ENCODE measurements at places on chromosomes 13 and 19.

DNA sequence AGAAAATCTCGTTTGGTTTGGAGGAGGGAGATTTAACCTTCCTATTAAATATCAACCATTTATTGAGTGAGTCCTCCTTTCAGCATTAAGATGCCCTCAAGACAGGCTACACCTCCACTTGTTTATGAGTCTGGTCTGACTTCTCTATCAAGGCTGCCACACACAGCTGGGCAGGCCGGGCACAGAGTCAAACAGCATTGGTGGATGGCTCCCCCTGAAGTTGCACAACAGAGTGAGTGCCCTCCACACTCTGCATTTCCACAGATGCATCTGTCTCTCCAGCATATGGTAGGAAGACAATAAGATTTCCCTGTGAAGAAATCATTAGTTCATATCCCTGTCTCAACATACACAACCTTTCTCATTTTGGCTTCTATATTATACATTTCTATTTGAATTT lies 31.4 kb downstream of the PHF11 start:
- no peak for DNase-seq

- no peak for DNase-seq
Observed at GRCh38 chr19:38061294-38061693, 154.3 kb downstream of the SIPA1L3 start.

DNA sequence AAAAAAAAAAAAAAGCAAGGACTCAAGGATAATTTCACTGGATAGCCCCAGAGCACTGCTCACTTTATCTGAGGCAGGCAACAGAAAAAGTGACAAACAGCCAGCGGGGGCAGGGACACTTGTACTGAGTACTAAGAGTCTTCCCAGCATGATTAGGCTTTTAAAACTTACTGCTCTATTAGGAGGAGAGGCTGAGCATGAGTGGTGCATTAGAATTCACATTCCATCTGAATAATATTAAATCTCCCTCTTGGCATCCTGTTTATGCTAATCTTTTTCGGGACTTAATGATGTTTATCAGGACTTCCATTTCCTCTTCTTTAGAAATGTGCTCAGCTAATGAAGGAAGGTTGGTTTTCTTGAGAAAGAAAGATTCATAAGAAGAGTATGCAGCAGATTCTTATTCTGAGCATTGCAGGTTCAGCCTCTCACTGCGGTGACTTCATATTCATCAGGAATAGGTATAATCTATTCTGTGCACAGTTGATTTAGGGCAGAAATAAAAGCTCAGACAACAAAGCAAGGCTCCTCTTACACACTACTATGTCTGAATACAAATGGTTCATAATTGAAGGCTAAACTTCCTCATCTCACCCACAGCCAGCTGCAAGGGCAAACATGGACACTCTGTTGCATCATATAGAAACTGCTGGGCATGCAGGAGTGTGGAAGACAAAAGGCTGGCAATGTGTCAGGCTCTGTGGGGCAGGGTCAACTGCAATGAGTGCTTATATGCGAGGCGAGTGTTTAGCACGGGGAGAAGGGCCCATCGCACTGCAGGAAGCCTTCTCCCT lies 107.0 kb downstream of the KL start:
- no peak for DNase-seq

DNA sequence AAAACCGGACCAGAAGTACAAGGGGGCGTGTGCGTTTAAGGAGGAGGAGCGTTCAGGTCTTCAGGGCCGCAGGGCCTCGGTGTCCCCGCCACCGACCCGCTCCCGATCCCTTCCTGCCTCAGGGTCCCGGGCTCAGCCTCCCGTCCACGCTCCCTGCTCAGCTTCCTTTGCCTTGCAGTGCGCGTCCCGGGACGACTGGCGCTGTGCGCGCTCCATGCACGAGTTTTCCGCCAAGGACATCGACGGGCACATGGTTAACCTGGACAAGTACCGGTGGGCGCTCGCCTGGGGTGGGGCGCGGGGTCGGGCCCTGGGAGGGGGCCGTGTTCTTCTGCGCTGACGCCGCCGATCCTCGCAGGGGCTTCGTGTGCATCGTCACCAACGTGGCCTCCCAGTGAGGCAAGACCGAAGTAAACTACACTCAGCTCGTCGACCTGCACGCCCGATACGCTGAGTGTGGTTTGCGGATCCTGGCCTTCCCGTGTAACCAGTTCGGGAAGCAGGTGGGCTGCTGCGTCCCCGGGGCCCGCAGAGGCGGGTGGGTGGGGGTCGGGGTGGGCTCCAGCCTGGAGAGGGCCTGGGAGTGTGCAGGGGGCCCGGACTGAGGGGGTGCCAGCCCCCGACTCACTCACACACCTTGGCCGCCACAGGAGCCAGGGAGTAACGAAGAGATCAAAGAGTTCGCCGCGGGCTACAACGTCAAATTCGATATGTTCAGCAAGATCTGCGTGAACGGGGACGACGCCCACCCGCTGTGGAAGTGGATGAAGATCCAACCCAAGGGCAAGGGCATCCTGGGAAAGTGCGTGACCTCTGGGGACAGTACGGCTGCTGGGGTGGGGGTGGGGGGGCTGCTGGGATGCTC lies 1.4 kb downstream of the GPX4 start:
- DNase-seq = no peak

- DNase-seq = no peak
Observed at GRCh38 chr19:17618936-17619335, 63.5 kb downstream of the COLGALT1 start.

DNA sequence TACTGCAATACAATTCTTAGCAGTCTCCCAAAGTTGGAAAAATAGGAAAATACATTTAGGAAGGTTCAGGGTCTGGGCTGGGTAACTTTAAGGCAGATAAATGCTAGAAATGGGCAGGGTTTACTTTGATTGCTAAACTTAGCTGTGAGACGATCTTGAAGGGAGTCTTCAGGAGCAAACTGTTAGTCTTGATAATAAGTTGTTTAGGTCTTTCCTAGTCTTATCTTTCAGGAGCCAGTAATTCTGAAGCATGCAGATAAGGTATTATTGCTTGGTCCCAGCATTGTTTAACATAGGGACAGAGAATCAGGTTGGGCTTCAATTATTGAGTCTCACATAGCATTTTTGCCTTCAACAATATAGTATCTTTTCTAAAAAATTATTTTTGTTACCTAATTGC lies 262.4 kb upstream of the MIR17HG start:
- DNase-seq = no peak

GRCh38 chr19:51740356-51740755 lies 11.3 kb downstream of the FPR1 start:
- DNase-seq = no peak

DNA sequence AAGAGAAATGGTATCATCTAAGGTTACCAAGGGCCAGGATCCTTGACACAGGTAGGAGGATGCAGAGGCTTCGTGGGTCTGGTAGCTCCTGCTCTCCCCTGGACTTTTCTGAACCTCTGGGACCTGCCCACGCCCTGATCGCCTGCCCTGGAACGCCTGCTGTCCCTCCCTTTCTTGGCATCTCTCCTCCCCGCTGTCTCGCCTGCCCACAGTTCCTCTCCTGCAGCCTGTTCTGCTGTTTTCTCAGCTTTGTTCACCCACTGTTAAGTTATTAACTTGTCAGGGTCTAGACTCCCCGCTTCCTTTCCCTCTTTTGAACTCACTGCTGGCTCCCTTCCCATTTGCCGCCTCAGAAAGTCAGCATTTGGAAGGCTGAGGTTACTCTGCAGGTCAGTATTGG lies 19.8 kb downstream of the SERP2 start:
- no peak for DNase-seq

DNA sequence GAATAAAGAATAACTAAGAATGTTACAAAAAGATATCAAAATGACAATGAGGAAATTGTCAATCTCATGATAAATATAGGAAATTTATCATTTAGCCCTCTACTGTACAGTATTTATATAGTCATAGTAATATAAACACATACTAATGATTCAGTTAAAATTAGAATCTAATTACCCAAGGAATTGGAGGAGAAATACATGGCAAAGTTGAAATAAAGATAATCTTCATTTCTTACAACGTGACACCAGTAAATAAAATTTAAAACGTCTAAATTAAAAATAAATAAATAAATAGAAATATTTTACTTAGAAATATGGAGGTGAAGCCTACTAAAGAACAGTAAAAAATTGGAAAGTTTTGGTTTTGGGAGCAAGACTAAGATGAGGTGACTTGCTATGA lies 2163.1 kb upstream of the PCDH20 start:
- no peak for DNase-seq

- no peak for DNase-seq
Observed at GRCh38 chr13:21690955-21691354, 20.1 kb downstream of the FGF9 start.

DNA sequence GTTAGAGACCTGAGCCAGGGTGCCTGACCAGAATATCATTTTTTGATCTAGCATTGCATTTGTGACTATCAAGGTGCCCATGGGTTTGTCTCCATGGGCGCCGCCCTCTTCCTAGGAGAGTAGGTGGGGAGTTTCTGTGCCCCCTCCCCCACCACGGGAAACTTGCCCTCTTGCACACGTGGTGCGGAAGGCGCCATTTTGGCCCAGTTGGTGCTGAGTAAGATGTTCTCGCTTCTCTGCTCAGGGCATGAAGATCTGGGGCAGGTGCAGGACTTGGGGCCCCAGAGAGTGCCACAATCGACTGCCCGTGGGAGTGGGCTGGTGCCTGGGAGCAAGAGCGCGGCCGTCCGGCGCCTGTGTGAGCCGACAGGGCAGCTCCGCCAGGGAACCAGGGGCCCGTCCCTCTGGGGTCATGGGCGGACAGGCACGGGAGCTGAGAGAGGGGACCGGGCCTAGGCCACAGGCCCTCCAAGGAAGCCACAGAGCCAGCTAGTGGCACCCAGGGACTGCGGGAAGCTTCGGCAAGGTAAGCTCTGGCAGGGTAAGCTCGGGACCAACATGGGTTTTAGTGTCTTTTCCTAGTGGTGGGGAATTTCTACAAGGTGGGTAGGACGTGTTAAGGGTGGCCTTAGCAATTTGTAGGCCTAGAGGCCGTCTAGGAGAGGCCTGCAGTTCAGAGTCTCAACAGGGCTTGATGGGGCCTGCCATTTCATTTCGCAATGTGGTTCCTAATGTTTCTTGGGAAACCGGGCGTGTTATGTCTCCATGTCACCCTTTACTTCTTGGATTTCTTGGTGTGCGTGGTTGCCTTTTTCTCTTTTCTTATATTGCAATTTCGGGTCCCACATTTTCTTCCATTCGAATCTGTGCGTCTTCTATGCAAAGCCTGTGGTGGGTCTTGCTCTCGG lies 14.5 kb downstream of the SACS start:
- no peak for DNase-seq

- DNase-seq = no peak
Observed at GRCh38 chr13:22428188-22428828, 752.5 kb upstream of the SGCG start.

DNA sequence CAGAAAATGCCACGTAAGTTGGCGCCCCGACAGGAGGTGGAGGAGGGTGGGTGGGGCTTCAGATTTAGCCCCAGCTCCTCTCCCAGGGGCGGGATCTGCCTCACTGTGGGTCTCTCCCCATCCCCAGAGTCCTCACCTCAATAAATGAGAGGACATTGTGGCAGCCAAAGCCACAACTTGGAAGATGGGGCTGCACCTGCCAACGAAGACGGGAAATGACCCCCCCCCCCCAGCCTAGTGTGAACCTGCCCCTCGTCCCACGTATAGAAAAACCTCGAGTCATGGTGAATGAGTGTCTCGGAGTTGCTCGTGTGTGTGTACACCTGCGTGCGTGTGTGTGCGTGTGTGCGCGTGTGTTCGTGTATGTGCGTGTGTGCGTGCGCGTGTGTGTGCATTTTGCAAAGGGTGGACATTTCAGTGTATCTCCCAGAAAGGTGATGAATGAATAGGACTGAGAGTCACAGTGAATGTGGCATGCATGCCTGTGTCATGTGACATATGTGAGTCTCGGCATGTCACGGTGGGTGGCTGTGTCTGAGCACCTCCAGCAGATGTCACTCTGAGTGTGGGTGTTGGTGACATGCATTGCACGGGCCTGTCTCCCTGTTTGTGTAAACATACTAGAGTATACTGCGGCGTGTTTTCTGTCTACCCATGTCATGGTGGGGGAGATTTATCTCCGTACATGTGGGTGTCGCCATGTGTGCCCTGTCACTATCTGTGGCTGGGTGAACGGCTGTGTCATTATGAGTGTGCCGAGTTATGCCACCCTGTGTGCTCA lies 1.5 kb upstream of the TRAPPC5 start:
- peak; percentile 53 for DNase-seq

DNA sequence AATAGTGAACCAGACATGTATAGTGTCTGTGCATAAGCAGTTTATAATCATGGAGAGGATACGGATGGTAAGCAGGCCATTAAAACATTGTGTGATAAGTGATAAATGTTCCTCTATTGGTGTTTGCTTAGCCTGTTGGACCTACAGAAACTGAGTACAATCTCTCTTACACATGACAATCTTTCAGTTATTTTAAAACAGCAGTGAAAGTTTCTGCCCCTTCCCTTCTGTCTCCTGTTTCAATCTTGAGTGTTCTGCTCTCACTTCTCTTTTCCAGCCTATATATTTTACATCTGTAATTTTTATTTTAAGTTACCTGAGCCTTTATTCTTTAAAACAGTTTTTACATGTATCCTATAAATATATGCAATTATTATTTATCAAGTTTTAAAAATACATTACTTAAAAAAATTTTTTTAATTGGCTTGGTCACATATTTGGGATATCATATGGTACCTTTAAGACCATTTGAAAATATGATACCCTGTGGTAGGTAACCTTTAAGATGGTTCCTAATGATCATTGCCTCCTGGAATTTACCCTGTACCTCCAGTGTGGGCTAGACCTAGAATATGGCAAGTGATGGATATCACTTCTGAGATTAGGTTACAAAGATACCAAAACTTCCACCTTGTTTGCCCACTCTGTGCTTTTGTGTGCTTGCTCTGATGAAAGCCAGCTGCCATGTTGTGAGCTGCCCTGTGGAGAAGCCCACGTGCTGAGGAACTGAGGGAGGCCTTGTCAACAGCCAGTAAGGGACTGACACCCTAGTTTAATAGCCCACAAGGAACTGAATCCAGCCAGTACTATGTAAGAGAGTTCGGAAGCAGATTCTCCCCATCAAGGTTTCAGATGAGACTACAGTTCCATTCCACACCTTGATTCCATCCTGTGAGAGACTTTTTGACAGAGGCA lies 99.3 kb downstream of the DHRS12 start:
- DNase-seq = no peak

DNA sequence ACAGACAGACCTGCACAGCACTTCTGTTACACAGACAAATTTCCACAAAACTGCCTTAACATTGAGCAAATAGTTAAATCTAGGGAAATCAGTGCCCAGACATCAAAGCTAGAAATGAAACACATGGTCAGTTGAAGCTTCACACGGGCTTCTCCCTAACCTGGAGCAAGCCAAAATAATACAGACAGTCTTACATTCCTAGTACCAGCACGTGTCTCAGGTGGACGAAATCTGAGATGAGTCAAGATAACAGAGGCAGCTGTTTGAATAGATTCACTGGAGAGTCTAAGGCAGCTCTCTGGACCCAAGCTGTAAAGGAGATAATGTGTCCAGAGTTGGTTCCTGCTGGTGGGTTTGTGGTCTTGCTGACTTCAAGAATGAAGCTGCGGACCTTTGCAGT lies 4.1 kb upstream of the ZNF699 start:
- DNase-seq = no peak

GRCh38 chr13:113443991-113444390 lies 9.3 kb downstream of the ADPRHL1 start:
- no peak for DNase-seq
